ENCODE measurements at places on chromosomes 5 and 9. TPM values are rescaled to one million over a fixed set of nuclear protein-coding genes. Genes with fewer than 3 reads are reported as not detected.

DNA sequence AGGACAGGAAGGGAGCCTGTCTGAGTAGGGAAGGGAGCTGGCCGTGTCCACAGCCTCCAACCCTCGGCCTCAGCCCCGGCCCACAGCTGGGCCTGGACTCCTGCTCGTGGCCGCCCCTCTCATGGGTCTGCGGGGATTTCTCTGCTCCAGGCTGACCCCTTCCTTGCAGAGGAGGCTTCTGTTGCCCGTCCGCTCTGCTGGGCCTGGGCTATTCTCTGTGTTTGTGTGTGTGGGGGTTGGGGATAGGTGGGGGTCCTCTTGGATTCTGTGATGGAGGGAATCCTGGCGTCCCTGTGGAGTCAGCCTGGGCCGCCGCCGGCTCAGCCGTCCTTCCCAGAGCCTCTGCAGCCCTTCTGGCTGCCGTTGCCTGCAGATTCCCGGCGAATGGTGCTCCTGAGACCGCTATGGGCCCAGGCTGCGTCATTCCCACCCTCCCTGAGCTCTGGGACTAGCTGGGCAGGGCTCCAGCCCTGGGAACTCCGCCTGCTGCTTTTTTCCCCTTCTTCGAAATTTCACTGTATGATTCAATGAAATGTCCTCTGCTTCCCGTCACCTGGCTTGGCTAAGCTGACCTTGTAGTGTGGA, 64.2 kb downstream of the FGF18 start:
- DNase-seq: no peak

CCDC69 gene
- 81.9 TPM for total RNA-seq

ASPN gene
- total RNA-seq: 7.5 TPM

- DNase-seq: no peak
These were observed 84.2 kb downstream of the AK8 start for GRCh38 chr9:132793606-132794580.

DNA sequence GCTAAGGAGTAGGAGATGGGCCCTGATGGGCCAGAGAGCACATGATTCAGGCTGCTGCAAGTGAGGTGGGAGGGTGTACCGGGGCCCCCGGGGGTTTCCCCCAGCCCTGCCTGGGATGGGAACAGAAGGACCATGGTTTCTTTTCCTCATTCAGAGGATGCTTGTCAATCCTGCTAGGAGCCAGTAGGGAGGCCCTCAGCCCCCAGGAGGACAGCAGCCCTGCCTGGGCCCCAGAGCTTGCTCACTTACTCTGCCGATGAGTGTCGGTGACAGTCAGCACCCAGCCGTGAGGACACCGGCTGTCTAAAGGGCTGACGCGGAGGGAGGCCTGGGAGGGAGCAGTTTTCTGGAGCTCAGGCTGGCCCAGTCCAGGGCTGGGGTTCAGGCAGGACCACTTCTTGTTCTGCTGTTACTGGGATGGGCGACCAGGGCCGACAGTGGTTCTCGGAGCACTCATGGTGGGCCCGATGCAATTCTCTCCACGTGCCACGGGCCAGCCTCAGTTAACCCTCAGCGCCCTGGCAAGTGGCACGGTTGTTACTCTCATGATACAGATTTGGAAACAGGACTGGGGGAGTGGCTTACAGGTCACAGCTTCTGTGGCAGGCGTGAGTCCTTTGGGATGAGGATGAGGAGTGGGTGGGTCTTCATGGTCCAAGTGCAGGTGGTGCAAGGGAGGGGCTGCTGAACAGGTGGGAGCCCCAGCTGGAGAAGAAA, 1.8 kb downstream of the ARRDC1 start:
- DNase-seq: peak; percentile 75

DNA sequence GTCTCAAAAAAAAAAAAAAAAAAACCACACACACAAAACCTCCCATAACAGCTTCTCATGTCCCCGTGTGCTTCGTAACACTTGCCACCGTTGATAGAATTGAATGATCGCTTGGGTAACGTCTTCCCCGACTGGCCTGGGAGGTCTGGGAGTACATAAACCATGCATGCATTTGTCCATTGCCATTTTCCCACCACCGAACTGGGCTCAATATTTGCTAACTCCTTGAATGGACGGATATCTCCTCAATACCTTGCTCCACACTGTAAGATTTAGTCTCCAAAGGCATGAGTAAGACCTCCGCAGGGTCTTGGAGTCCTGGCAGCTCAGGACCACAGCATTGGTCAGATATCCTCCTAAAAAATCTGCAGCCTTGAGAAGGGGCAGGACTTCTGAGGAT, 3.2 kb upstream of the P4HA2 start:
- no peak for DNase-seq

DNA sequence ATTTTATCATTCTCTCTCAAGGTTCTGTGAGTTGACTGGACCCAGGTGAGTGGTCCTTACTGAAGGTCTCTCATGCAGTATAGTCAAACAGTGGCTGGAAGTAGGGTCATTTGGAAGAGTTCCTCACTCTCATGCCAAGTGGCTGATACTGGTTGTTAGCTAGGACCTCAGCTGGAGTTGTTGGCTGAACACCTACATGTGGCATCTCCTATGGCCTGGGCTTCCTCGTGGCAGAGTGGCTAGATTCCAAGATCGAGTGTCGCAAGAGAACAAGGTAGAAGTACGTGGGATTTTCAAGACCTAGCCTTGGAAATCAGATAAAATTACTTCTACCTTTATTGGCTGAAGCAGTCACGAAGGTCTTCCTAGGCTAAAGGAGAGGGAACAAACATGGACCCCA, 7.6 kb downstream of the SLC31A2 start:
- no peak for DNase-seq

GRCh38 chr9:130675396-130675795, 11.0 kb downstream of the PRDM12 start:
- no peak for DNase-seq

DNA sequence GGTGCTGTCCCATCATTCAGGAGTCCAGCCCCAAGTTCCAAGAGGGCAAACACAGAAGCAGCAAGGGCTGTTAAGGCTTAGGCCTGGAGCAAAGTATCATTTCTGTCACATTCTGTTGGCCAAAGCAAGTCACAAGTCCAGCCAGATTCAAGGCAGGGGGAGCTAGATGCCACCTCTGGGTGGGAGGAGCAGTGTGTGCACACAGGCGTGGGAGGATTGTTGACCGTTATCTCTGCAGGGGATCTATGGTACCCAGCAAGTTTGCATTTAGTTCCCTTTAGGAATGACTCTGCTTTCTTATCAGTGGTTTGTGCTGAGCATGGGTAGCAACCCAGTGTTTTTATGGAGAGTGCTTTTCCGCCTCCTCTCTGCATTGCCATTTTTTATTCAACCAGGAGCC, 278.9 kb downstream of the NR3C1 start:
- DNase-seq: no peak
